Fibroblast of the aortic adventitia (primary cell): ENCODE measurements at places on chromosomes 2 and 18. TPM values are rescaled to one million over a fixed set of nuclear protein-coding genes. Genes with fewer than 3 reads are reported as not detected.

GRCh38 chr2:71067567-71068217, 756 bp upstream of the NAGK start:
- no peak for DNase-seq

DNA sequence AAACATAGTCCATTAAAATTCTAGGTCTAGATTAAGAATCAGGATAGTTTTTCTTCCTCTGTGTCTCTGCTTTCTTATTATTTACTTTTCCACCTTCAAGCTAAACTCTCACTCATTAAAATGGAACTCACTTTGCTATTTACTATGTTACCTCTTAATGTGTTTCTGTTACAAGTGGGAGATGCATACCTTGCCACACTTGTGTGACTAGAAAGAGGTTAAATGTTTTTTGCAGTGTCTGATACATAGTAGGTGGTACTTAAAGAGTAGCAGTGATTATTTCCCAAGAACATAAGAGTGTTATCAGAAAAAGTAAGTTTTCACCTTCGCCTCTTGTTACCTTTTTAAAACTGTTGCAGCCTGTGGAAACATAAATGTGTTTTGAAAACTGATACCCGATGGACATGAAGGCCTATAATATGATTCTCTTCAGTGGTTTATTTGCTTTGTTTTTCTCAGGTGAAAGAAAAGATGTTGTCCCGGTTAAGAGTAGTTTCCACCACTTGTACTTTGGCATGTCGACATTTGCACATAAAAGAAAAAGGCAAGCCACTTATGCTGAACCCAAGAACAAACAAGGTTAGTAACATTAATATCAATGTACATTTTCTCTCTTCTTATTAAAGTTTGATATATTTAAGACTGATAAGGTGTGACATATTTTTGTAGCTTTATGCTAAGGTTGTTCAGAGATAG, 16.6 kb downstream of the ME2 start:
- DNase-seq = no peak

Gene CERKL
- total RNA-seq = 0.27 TPM in 1 of 2 replicates, not detected in the other

- peak; percentile 9 for DNase-seq
These were observed 258.9 kb upstream of the FBXO11 start for GRCh38 chr2:48165070-48165753.

Gene RAB3GAP1
- 80.0 and 148 TPM in 2 replicates for total RNA-seq

DNA sequence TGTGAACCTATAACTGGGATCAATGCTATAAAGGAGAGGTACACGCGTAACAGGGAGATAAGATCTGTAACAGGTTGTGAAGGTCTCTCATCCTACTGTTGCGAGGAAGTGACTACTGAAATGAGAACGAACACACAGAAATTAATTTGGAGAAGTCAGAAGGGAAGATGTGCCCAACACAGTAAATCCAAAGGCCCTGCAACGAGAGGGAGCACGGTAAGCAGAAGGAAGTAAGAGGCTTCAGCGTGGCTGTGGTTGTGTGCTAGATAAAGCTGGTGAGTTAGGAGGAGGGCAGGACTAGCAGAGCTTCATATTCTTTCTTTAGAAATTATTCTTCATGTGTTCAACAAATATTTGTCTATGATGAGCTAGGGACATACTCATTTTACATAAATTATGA, 2.5 kb upstream of the ATG16L1 start:
- DNase-seq = no peak

DNA sequence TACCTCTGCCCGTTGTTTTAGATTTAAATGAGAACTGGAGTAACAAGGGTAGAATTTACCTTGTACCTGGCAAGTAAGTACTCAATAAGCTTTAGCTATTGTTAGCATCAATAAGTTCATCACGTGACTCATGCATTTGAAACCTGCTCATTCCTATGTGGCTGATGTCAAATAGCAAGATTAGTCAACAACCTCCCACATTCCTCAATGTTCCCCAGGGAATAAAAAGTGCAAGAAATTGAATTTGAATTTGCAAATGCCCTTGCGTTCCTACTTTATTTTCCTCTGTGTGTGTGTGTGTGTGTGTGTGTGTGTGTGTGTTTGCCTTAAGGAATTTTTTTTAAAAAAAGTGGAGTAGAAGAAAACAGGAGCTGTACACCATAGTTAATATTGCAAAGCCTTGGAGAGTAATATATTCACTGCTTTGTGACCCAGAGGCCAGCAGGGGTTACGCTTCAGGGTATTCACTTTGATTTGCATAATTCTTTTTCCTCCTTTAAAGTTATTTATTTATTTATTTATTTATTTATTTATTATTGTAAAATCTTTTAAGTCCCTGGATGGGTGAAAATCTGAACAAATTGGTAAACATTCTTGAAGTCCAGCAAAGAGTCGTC, 43.9 kb upstream of the DNAH7 start:
- peak; percentile 94 for DNase-seq

DNA sequence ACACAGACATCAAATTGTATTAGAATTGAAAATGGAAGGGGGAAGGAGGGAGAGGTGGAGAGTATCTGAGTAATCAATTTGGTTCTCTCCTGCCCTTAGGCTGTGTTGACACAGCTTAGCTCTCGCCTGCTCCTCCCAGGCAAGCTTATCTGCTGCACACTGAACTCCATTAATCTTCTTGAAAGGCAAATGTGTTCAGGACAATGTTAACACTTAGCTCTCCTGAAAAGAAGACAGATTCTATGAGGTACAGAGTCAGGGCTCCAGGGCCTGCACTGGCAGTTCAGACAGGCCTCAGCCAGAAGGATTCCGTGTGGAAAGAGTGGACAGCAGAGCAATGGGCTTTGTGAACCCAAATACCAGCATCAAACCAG, 430.0 kb upstream of the TNP1 start:
- DNase-seq = peak; percentile 92

- peak; percentile 49 for DNase-seq
These were observed 217.2 kb downstream of the DOK6 start for GRCh38 chr18:69617888-69618287.

Gene SCYGR6
- not detected in 2 replicates for total RNA-seq

Gene LIMS3
- total RNA-seq = 5.6 and 6.1 TPM in 2 replicates

DNA sequence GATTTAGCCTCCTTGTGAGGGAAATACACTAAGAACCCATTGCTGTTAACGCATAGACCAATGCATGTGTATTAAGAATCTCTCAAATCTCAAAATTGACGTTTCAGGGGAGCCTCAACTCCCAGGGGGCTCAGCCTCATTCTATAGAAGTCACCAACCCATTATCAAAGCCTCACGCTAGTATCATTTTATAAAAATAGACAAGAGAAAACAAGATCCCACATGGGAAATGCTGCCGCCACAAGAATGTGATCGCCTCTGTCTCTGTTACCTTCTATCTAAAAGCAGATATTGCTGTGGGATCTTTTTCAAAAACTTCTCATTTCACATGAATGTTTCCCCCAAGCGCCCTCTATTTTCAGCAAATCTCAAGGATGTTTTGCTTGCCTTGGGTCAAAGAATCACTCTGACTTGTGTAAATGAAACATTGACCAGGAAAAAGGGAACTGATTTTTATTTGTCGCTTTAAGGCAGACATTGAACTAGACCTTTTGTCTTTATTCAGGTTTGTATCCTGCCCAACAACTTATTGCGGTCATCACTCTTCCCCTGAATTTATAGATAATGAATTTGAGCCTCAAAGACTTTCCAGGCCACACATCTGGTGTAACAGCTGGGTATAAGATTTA, 679.0 kb upstream of the ID2 start:
- DNase-seq = peak; percentile 12

Gene SULT1C2
- 0.27 and 2.6 TPM in 2 replicates for total RNA-seq
